GM12878 (cell line): ENCODE measurements at places on chromosomes 3 and 15. TPM values are rescaled to one million over a fixed set of nuclear protein-coding genes. Genes with fewer than 3 reads are reported as not detected.

DNA sequence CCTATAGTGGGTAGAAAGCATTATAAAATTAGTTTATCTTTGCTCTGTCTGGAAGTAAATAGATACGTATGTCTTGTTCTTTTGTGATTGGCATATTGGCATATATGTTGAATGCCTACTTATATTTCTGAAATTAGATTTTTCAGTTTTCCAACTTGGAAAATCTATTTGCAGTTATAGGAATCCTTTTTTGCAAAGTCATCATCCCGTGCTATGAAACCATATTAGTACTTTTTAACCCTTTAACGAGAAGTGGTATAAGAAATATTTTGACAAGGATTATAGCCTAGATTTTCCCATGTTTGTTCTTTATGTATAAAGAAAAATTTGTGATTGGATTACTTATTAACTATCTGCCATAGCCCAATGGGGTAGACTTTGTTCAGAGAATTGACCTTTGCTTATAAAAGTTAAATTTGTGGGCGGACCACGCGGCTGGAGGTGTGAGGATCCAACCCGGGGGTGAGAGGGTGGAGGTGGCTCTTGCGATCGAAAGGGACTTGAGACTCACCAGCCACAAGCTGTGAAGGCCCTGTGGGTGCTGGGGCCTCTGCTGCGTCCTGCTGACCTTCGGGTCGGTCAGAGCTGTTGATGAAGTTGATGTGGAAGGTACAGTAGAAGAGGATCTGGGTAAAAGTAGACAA lies 5.9 kb downstream of the LRRC28 start:
- DNase-seq = no peak

DNA sequence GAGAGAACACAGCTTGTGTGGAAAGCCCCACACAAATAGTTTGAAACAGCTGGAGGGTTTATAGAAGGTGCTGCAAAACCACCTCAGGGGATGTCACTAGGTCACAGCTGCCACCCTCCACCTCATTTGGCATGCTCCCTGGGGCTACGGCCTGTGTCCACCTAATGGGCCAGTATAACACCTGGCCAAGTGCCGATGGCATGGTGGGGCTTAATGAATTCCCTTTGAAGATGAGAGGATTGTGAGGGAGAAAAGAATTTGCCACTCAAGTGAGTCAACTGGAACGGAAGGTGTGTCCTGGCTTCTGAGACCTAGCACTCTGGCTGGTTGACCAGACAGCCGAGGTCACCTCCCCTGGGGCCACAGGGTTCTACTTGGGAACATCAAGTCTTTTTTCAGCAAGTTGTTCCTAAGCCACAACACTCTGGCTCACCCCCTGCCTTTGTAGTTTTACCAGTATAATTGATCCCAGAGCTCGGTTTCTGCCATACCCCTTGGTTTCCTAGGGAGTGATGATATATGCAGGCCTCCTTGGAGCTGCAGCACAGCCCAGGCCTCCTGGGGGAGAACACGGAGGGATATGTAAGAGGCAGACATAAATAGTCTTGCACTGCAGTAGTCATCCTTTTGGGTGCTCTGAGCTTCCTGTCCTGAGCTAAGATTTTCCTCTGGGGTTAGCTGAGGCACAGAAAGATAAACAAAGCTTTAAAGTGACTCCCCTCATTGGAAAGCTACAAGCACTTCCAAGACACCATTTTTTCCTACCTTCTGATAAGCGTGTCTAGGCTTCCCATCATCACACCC lies 178.2 kb upstream of the LPP start:
- no peak for DNase-seq

Gene NR2E3
- not detected in 2 replicates for total RNA-seq

DNA sequence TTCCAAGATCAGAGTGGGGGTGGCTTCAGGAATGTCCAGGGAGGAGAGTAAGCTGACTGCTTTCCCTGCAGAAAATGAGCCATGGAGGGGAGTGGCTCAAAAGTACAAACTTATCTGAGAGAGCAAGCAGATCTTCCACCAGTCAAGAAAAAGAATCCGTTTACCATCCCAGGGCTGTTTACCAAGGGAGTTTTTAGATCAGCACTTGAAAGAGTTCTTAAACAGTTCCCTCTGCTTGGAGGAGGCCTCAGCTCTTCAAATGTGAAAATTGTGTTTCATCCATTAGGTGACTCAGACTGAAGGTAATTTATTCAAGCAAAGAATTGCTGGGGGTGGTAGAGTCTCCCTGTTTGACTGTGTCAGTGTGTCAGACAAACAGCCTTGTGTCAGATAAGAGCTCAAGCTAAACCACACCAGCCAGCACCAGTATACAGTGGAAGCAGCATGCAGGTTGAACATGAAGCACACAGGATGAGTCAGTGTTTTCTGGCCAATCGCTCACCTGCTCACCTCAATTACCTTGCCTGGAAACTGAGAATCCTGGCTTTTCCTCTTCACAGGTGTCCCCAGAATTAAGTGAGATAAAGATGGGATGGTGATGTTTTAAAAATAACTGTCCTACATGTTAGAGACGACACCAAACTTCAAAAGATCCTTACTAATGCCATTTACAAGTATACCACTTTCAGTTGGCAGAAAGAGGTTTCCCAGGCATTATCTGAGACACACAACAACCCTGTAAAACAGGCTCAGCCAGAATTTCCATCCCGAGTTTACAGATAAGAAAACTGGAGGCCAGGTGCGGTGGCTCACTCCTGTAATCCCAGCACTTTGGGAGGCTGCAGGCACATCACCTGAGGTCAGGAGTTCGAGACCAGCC lies 21.7 kb downstream of the SH3BP5 start:
- peak; percentile 67 for DNase-seq

Gene TM4SF4
- 1.3 and 1.7 TPM in 2 replicates for total RNA-seq

- no peak for DNase-seq
Observed at GRCh38 chr3:13015286-13016082, 57.7 kb downstream of the IQSEC1 start.

GRCh38 chr3:64030741-64031140 lies 7.4 kb upstream of the PSMD6 start:
- peak; percentile 41 for DNase-seq

DNA sequence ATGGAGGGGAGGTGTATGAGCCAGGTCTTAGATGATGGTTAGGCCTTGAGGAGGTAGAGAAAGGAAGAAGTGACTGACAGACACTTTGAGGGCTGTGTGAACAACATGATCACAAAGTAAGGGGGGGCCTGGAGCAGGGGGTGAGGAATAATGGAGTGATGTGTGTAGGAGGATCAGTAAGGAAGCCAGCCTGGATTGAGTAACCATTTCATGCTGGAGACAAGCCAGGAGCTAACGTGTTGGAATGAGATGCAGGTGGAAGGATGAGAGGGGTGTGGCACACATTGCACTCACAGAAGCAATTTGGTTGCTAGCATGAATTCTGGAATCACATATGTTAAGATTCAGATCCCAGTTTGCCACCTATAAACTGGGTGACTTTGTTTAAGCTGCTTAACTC lies 65.5 kb downstream of the BBX start:
- DNase-seq = no peak

- peak; percentile 11 for DNase-seq
Observed at GRCh38 chr15:38149315-38149714, 103.3 kb upstream of the SPRED1 start.
